ENCODE measurements at places on chromosomes 6 and 20.
A peak's percentile ranks its signal among the peaks of the same experiment; 100 is the strongest.

DNA sequence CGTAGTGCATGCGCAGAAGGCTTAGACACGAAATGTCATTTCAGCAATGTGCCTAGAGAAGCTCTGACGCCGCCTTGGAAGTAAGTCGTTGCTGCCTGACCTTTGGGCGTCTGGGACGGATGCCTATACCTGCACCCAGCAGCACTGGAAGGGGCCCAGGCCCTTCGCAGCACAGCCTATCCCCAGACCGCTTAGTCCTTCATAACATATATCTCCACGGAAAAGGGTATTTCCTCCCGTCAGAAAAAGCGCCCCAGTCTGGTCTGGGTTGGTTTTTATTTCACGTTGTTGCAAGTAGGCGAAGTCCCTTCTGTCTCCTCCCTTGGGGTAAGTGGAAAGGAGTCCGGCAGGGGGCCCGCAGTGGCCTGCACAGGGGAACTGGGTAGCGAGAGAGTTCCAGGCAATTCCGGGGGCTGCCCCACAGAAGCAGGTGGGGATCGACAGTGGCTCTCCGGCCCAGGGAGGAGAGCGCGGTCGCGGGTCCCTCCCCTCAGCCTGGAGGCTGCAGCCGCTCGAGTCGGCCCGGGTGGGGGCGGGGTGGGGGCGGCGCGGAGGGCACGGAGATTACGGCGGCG is 559 bp upstream of the EYA4 start:
- DNase-seq: peak; percentile 61

DNA sequence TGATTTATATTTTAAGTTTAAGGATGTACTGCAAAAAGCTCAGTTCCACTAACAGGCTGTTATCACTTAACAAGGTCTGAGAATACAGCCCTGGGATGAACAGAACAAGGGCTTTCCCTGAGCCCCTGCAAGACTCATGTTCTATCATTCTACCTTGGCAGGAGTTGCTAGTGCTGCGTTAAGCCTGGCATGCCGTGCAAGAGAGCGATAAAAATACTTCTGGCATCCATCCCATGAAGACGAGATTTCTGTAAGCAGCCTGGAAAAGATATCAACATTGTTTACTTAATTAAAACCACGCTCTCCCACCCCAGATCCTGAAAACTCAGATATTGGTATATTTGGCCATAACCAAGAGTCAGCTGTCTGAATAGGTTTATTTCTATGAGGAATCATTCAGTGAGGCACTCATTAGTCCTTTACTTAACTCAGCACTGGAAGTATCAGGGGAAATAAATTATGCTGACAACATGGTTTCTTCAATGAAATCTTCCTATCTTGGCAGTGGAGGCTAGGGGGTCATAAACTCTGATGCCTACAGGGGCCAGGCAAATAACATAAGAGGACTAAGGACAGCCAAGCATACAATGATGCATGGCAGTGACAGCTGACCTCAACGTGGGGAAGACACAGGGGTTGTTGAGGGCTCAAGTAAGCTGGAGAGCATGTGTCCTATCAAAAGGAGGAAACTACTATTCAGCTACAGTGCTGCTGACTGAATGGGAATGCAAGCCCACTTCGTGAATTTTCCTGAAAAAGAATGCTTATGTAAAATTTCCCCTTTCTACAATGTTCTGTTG is 37.6 kb upstream of the LYRM2 start:
- DNase-seq: peak; percentile 26

- DNase-seq: no peak
Measured at GRCh38 chr6:138182939-138183789, 21.4 kb downstream of the ARFGEF3 start.

DNA sequence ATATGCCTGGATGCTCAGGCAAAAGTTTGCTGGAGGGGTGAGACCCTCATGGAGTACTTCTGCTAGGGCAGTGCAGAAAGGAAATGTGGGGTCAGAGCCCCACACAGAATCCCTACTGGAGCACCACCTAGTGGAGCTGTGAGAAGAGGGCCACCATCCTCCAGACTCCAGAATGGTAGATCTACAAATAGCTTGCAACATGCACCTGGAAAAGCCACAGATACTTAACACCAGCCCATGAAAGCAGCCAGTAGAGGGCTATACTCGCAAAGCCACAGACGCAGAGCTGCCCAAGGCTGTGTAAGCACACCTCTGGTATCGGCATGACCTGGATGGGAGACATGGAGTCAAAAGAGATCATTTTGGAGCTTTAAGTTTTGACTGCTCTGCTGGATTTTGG is 60.7 kb upstream of the GJE1 start:
- no peak for DNase-seq

GRCh38 chr20:17653835-17654648 is 28.0 kb downstream of the RRBP1 start:
- no peak for DNase-seq

DNA sequence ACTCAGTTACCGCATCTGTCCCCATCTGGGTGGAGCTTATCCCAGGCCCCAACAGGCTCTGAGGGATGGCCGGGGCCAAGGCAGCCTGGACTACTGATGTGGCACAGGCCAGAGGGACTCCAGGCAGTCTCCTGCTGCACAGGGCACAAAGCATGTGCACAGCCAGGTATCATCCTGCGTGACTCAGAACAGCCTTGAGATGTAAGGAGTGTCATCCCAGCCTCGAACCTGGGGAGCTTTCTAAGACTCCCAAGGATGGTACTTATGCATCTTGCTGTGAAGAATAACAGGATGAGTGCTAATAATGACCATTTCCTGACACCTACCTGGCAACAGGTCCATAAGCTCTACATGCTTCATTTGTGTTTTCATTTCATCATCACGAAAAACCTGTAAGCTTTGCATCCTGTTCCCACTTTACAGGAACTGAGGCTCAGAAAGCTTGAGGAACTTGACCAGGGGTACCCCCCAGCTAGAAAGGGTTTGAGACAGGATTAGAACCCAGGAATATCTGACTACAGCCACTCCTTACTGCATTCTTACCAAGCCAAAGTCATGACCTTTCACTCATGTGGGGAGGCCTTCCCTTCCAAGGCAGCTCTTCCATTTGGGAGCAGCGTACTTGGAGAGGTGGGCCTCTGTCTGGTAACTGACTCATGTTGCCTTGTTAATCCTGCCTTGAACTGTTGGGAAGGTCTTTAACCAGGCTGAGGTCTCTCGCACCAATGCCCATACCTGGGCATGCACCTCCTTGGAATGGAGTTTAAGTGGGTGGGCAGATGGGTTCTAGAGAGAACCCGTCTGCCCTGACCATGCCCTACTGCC is 1.9 kb downstream of the TRIB3 start:
- DNase-seq: no peak

DNA sequence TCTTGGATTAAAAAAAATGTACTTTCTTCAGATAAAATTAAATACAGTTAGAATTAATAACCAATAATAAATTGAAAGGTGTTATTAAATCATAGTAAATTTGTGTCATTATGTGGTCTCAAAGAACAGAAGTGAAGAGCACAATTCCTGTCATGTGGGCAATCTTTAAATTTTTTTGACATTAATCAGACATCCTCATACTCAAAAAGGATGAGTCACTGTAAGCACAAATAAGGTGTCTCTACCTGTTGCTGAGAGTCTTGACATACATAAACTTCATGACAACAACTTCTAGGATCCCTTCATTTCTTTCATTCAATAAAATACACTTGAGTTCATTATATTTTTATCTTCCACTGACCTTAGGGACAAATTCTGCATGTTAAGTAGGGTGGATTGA is 76.1 kb downstream of the SLC22A3 start:
- no peak for DNase-seq

DNA sequence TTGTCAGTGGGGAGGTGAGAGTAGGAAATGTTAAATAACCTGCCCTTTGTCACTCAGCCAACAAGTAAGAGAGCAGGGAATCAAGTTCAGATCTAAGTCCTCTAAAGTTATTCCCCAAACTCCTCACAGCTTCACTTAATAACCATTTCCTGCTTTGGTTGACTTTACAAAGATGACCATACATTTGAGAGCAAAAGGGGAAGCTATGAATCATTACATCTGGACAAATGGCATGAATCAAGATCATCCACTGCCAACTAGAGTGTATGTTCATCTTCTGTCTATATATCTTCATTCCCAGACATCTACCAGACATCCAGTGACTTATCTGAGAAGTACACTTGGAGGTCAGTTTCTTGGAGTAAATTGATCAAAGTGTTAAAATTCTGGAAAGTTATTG is 15.1 kb upstream of the HIVEP2 start:
- DNase-seq: no peak

- no peak for DNase-seq
Measured at GRCh38 chr20:17129089-17129488, 97.8 kb upstream of the PCSK2 start.

DNA sequence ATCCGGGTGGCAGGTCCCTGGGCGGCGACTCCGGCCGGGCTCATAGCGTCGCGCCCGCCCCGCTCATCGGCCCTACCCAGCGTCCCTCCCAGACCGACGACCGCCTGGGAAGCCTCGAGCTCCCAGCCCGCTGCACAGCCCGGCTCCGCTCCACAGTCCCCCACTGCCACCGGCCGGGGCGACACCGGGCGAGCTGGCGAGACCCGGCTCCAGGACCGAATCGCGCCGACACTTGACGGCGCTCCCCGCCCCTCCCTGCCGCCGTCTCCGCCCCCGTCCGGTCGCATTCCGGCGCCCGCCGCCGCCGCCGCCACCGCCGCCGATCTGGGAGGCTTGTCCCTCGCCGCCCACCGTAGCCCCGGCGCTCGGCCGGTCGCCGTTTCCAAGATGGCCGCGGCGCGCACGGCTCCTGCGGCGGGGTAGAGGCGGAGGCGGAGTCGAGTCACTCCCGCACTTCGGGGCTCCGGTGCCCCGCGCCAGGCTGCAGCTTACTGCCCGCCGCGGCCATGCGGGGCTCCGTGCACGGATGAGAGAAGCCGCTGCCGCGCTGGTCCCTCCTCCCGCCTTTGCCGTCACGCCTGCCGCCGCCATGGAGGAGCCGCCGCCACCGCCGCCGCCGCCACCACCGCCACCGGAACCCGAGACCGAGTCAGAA is at the start of gene MAP3K4:
MAP3K4 (plus strand) TSS at position 364 of the 655 bp plus-strand sequence; CDS start at position 527, 163 bp downstream.
- peak; percentile 95 for DNase-seq

DNA sequence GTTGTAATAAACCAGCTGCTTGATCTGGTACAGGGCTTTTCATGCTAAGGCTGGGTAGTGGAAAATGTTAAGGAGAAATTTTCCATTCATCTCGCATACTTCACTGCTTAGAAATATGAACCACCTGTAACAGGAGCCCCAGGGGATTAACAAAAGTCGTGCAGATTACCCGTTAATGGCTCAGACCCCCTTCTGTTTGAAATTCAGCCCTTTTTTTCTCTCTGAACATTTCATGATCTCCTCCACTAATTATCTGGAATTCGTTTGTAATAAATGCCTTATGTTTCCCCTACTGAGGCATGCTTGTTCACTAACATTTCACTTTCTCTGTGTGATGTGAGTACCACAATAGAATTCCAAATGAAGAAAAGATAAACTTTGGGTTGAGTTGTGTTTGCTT is 336.4 kb upstream of the HSF2 start:
- peak; percentile 5 for DNase-seq

- no peak for DNase-seq
Measured at GRCh38 chr6:44232676-44233566, 9.5 kb downstream of the SLC29A1 start.

GRCh38 chr20:2301164-2301622 is 5.4 kb downstream of the TGM3 start:
- DNase-seq: no peak

GRCh38 chr6:1619673-1620503 is 10.2 kb downstream of the FOXC1 start:
- DNase-seq: peak; percentile 41

DNA sequence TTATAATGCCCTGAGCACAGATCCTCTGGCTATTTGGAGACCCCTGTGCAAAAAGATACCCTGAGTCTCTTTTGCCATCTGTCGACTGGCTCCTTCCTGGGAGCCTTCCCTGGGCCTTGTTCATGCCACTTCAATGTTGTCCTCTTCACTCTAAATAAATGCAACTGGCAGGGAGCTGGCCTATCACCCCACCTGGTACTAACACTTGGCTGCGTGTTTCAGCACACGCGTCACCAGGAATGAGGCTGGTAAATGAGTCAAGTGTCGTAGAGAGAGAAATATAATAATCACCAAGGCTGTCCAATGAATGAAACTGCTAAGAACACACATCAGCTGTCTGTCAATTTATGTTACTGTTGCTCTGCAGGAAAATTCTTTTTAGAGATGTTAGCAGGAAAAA is 374.6 kb upstream of the JARID2 start:
- DNase-seq: no peak

- no peak for DNase-seq
Measured at GRCh38 chr20:2173186-2173585, 71.6 kb downstream of the STK35 start.

DNA sequence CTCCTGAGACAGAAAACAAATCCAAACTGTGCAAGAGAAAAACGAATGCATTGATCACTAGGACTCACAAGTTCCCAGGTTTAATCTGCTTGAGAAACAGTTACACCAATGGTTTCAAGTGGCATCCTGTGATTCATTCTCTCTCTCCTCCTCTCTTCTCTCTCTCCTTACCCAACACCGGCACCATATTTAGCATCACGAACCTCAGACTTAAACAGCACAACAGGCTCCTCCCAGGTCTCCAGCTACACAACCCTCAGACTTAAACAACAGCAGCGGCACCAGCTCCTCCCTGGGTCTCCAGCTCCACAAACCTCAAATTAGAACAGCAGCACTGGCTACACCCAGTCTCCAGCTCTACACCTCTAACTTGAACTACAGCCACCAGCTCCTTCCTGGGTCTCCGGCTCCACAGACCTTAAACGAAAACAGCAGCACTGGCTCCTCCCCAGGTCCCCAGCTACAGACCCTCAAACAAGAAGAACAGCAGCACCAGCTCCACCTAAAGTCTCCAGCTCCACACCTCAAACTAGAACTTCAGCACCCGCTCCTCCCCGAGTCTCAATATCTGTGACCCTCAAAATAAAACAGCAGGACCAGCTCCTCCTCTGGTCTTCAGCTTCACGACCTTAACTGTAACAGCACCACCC is 355.9 kb downstream of the PREX1 start:
- no peak for DNase-seq

- no peak for DNase-seq
Measured at GRCh38 chr6:131764350-131764749, 43.5 kb upstream of the ENPP1 start.

GRCh38 chr6:82083646-82084045 is 163.9 kb downstream of the IBTK start:
- no peak for DNase-seq

- DNase-seq: no peak
Measured at GRCh38 chr20:23162887-23163286, 76.8 kb upstream of the CD93 start.

GRCh38 chr20:58622671-58623578 is 28.2 kb upstream of the STX16 start:
- DNase-seq: peak; percentile 67

DNA sequence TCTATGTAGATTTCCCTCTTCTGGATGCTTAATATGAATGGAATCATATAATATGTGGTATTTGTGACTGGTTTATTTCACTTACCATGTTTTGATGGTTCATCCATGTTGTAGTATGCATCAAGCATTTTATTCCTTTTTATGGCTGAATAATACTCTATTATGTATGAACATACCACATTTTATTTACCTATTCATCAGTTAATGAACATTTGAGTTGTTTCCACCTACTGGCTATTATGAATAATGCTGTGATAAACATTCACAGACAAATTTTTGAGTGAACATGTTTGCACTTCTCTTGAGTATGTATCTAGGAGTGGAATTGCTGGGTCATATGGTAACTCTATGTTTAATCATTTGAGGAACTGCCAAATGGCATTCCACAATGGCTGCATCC is 14.9 kb upstream of the ZNF451 start:
- no peak for DNase-seq
